Peyer's patch (tissue), 4 donors: ENCODE measurements at places on chromosomes 5 and 9.

GRCh38 chr5:81212211-81212751 lies 20.8 kb upstream of the CKMT2 start:
- peak; percentile 72 for DNase-seq

GRCh38 chr5:61538722-61539501 lies 206.9 kb downstream of the ZSWIM6 start:
- no peak for DNase-seq

- DNase-seq: no peak
Observed at GRCh38 chr9:108188976-108189375, 666.8 kb downstream of the ACTL7B start.

GRCh38 chr9:101585740-101586139 lies 9.0 kb downstream of the PPP3R2 start:
- no peak for DNase-seq

DNA sequence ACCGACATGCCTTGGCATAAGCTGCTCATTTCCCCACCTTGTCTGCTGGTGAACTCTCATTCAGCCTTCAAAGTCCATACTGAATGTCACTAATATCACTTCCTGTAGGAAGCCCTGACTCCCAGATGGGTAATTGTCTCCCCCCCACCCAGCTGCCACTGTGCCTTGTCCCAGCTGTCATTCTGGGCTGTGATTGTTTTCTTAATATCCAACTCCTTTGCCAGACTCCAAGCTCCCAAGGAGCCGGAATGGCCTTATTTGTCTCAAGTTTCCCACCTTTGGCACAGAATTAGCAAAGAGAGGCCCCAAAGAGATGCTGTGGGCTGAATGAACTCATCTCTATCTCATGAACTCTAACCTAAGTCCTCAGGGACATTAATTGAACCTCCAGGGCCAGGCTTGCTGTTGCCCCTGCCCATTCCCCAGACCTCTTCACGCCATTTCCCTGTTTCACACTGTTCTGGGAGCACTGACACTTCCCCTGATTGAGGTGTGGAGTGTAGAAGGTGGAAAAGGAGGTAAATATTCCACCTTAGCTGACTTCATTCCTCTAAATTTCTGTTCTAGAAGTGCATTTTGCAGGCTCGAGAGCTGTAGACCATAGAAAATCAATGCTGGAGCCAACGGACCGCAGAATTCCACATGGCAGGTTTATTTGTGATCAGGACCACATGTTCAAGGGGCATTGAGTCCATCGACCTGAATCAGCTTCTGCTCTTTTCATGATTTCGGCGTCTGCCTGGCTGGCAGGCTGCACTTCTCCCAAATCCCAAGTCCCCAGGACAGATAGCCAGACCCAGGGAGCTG lies 4.9 kb upstream of the SH3PXD2B start:
- DNase-seq: peak; percentile 14

GRCh38 chr5:132265336-132266030 lies 8.0 kb downstream of the PDLIM4 start:
- DNase-seq: no peak

DNA sequence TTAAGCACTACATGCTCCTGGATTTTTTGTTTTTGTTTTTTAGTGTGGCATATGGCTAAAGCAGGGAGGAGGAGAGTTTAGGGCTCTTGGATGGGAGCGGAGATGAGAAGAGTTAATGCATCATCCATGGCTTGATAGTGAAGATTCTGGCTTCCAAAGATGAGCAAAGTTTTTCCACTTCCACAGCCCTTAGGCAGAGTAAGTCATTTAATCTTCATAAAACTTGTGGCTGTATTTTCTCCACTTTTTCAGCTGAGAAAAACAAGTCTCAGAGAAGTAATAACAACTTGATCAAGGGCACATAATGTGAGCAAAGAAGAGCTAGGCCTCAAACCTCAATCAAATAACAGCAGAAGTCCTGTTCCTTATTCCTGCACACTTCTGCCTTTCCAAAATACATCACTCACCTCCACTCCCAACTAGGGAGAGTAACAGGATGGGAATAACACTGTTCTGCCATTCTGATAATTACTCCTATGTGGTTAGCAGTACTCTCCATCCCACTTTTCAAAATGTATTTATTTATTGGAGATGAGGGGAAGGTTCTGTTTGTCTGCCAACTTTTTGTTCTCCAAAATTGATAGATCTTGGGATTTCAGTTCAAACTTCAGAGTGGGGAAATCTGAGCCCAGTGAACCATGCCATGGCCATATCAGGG lies 53.7 kb upstream of the DPYSL3 start:
- no peak for DNase-seq

DNA sequence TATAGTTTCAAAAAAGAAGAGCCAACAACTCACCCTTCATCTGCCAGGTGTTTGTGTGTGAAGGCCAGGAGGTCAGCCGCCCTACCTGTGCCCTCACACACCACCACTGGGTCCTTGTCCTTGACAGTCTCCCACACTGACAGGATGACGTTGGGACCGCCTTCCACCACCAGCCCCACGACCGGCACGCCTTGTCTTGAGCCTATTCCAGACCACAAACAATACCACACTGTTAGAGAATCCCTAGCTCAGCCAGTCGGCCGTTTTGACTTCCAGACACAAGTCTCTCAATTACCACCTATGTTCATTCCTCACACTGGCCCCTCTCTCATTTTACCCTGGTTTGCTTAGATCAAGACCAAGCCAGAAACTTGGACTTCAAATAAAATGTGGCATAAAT lies 66.1 kb downstream of the TRPM6 start:
- no peak for DNase-seq

DNA sequence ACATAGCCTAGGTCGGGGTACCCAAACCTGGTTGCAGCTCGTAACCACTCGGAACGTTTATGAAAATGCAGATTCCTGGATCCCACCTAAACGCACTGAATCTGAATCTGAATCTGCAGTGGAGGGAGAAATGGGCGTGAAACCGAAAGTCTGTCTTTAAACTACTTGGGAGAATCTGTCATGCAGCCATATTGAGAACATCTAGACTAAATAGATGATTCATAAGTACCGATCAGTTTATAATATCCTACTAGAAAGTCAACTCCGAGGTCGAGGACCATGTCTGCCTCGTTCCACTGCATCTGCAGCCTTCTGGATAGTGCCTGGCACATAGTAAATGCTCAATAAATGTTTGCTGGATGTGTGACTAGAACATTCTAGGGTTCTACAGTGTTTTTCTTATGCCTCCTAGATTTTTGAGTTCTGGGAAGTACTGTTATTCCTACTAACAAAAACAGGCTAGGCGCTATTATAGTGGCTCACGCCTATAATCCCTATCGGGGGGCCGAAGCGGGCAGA lies 632 bp downstream of the COQ4 start:
- no peak for DNase-seq

DNA sequence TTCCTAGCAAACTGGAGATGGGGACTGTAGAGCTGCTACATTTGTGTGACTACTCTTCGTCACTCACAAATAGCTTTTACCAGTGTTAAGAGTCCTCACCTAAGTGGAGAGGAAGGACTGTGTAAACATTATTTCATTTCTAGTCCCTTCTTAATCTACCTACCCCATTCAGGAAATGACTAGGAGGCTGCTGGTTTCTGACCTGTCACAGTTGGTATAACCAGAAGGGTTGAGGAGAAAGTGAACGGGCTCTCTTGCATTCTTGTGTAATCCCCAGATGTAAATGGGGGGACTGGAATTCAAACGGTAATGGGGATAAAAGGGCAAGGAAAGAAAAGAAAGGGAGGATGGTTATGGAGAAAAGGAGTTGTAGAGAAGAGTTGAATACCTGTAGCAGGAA lies 35.4 kb upstream of the BNIP1 start:
- DNase-seq: no peak

DNA sequence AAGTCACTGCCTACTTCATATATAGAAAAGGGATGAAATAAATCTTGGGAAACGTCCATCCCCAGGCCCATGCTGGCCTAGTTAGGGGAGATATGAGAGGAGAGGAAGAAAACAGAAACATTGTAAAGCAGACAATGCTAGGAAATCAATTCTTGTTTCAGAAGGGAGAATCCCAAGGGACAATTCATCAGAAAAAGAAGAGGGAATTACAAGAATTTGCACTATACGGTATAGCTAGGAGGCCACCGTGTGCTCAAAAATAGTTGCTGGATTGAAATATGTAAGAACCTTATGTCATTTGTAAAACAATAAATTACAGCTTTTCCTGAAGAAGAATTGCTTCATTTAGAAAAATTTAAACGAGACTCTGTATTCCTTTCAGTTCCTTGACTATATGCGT lies 8.3 kb upstream of the SHC3 start:
- DNase-seq: no peak

- no peak for DNase-seq
Observed at GRCh38 chr5:180259260-180259611, 32.6 kb downstream of the MAPK9 start.

DNA sequence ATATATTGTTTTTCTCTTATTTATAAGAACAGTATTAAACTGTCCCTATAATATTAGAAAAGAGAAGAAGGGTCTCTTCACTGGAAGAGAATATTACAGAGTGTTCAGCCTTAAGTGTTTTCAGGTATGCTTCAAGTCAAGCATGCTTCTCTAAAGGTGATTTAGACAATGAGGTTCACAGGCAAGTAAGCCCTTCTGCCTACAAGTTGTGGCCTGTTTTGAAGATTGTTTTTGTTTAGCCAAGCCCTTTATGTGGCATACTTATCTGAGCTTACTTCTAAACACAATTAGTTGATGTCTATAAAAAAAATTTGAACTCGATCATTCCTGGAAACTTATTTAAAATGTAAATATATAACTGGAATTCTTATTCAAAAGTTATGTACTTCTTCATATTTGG lies 343.8 kb upstream of the CDH18 start:
- DNase-seq: no peak

GRCh38 chr5:69237877-69238276 lies 3.2 kb downstream of the CDK7 start:
- no peak for DNase-seq

GRCh38 chr9:132424857-132425674 lies 15.1 kb downstream of the CFAP77 start:
- no peak for DNase-seq

DNA sequence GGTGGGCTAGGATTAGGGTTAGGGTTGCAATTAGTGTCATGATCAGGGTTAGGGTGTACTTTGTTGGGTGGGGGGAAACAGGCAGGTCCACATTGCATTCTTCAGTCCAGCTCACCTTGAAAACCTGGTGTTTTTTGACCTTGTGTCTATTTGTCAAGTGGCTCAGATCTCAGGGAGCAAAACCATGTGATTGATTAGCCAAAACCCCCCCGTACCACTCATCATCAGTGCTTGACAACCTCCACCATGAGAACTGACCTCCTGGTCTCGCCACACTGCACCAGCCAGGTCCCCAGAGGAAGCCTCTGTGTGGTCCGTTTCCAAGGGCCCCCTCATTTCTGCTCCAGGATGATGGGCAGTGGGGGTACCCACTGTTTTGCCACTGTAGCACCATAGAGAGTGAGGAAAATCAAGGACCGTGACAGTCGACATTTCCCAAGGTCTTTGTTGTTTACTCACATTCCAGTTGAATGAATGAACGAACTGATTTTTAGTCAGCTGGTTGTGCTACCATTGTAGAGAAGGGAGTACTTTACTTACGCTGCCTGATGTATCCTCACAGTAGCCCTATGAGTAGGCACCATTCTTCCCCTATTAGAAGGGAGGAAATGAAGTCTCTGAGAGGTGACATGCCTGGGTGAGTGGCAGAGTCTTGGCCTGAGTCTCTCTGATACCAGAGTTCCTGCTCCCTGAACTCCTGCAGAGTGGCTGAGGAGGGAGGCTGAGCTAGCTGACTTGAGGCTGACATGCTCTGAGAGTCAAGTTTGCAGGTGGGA lies 84.8 kb downstream of the RAD23B start:
- no peak for DNase-seq

DNA sequence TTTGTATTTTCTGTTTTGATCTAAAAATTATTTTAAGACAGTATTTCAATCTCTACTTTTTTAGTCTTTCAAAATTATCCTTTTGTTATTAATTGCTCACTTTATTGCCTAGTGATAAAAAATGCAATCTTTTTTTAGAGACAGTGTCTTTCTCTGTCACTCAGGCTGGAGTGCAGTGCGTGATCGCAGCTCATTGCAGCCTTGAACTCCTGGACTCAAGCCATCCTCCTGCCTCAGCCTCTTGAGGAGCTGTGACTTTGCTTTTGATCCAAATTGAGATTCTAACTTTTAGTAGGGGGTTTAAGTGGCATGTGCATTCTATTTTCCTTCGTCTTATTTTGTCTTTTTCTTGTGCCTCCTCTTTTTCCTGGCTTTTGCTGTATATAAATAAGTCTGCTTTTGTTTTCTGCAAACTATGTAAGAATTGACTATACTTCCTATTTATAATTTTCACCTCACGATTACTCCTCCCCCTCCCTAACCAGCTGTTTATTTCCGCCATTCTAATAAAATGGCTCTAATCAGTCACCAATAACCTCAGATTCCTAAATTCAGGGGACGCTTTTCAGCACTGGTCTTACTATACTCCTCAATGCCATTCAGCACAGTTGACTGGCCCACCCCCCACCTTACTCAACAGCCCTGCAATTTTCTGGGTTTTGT lies 32.3 kb downstream of the KLF9 start:
- DNase-seq: no peak

DNA sequence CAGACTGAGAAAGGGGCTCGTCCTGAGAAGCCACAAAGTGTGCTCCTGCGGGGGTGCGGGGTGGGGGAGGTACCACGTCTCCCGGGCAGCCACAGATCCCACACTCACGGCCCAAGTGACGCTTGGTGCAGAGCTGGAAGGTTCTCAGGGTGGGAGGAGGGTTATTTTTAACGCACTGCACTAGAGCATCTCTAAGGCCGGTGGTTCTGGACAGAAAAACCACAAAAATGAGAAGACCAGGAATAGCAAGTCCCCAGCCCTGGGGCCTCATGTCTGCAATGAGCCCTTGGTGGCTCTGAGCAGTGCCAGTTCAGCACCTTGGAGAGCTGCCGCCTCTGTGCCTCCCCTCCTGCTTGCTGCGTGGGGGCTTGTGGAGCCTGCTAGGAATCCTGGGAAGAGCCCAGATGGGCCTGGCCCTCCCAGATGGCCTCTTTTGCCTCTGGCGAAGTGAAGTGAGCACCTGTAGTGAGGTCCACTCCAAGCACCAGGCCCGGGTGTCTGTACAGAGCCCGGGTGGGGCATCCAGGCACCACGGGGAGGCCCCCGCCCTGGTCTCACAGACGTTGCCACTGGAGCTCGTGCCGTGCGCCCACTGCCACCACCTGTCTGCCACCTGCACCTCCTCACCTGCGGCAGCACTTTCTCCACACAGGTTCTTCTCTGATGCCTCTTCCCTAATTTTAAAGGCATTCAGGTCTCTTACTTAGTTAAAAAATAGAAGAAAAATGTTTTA lies 48.9 kb upstream of the CACNA1B start:
- DNase-seq: no peak

DNA sequence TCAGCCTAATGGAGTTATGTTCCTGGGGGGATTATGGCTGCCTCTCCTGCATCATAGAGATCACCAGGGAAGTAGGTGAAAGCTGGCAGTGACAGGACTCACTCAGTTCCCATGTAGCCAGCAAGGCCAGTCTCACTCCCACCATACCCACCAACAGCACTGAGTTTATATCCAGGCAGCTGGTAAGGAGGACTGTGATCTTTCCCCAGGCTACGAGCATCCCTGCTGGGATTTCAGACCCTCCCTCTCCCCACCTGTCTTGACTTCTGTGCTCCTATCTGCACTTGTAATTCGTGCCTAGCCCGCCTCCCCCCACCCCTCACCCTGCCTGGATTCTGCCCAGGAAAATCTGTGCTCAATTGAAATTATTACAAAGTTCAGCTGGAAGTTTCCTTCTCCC lies 499.1 kb upstream of the NUDT12 start:
- no peak for DNase-seq

GRCh38 chr9:107809871-107810460 lies 320.4 kb upstream of the KLF4 start:
- no peak for DNase-seq
